Naive B cell (primary cell): ENCODE measurements at places on chromosomes 13 and 19.

GRCh38 chr19:58021541-58022282, 12.1 kb upstream of the ZSCAN1 start:
- H3K27ac ChIP-seq: peak overlapping the region; percentile 50
- H3K36me3 ChIP-seq: no peaks in the 10 kb centered on the region
- H3K4me3 ChIP-seq: no peak overlapping the region
- peaks cover 6% of the 10 kb centered on the region for H3K27me3 ChIP-seq
- H3K4me1 ChIP-seq: peaks cover 10% of the 10 kb centered on the region

- H3K27me3 ChIP-seq: no peaks in the 10 kb centered on the region
- DNase-seq: no peak
- H3K36me3 ChIP-seq: no peaks in the 10 kb centered on the region
- H3K4me3 ChIP-seq: no peak overlapping the region
- peaks cover 11% of the 10 kb centered on the region for H3K4me1 ChIP-seq
These were observed 337.7 kb downstream of the KCNRG start for GRCh38 chr13:50352720-50353480.

- H3K4me3 ChIP-seq: no peak overlapping the region
- H3K27ac ChIP-seq: no peak overlapping the region
- H3K4me1 ChIP-seq: no peaks in the 10 kb centered on the region
These were observed 385.4 kb upstream of the SLC10A2 start for GRCh38 chr13:103451656-103452055.

DNA sequence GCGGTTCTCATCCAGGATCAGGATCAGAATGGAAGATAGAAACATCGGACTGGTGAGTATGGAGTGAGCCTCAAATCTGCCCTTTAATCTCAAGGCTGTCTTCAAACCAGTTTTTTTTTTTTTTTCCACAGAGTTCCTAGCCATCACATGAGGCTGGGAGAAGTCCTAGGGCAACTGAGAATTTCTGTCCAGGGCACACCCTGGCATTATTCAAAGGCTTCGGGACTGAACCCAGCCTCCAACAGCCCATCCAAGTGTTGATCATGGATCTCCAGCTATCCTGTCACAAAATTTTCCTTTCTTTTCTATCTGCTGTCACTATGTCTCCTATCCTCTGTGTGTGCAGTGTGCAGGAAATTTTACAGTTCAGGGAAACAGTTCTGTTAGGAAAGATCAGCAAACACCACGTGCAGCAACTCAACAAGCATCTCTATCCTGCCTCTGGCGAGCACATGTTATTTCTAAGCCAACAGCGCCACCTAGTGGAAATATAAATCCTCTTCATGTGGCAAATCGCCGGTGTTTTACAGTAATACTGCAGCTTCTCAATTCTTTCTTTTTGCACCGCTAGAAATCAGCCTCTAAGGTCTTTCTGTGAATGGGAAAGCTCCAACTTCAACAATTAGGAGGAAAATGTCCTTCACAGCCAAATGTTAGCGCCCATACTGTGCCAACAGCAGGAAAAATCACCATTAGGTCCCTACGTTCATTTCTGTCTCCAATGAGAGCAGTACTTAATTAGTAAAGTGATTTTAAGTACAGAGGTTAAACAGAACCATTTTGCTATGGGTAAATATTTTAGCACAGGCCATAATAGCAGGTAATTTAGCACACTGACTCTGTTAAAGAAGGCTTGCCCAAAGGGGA, 21.4 kb upstream of the ZNF181 start:
- H3K4me3 ChIP-seq: no peak overlapping the region
- H3K27ac ChIP-seq: peak overlapping the region; percentile 13
- H3K36me3 ChIP-seq: peaks cover 4% of the 10 kb centered on the region
- DNase-seq: peak; percentile 63
- H3K4me1 ChIP-seq: peaks cover 4% of the 10 kb centered on the region

- H3K4me1 ChIP-seq: peaks cover 62% of the 10 kb centered on the region
- H3K4me3 ChIP-seq: peak overlapping the region; percentile 88
- no peak for DNase-seq
These were observed 1.5 kb downstream of the PLEKHF1 start for GRCh38 chr19:29666578-29667386.

DNA sequence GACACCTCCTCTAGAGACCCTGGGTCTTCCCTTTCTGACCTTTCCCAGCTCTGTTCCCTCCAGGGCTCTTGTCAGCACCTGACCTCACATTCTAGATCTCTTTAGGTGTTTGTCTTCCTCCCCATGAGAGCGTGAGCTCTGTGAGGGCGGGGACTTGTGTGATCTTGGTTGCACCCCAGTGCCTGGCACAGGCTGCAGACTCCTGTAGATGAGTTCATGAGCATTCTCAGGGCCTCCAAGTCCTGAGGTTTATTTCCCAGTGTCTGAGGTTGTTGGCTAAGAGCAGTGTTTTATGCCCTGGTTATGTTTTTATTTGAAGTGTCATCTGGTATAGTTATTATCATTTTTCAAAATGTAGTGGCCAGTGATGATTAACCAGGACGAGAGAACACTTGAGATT, 596 bp downstream of the CEACAM4 start:
- peaks cover 8% of the 10 kb centered on the region for H3K36me3 ChIP-seq
- H3K4me1 ChIP-seq: no peaks in the 10 kb centered on the region
- H3K27me3 ChIP-seq: peaks cover 17% of the 10 kb centered on the region
- DNase-seq: no peak
- H3K4me3 ChIP-seq: no peak overlapping the region

DNA sequence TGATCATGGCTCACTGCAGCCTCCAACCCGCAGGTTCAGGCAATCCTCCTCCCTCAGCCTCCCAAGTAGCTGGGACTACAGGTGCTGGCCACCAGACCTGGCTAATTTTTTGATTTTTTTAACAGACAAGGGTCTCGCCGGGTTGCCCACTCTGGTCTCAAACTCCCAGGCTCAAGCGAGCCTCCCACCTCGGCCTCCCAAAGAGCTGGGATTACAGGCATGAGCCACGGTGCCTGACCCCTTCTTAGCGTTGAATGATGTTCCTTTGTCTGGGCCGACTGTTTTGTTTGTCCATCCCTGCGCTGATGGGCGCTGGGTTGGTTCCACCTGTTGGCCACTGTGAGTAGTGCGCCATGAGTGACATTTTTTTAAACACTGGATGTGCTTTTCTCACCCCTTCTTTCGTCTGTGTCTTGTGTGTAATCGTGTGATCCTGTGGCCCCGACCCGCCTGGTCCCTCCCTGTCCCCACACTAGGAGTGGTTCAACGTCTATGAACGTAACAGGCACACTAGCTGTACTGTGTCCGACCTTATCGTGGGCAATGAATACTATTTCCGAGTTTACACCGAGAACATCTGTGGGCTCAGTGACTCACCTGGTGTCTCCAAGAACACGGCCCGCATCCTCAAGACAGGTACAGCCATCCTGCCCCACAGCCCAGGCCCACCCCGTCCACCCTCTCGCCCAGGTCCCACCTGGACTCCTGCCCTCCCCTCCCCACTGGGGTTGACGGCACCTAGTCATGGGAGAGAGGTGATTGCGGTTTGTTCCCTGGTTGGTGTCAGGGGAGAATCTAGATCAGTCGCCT, 15.0 kb upstream of the EMC10 start:
- peaks cover 8% of the 10 kb centered on the region for H3K36me3 ChIP-seq
- peaks cover 18% of the 10 kb centered on the region for H3K4me1 ChIP-seq
- no peaks in the 10 kb centered on the region for H3K27me3 ChIP-seq
- peak overlapping the region; percentile 90 for H3K27ac ChIP-seq
- peak; percentile 66 for DNase-seq

GRCh38 chr19:19372656-19373416, 32.6 kb upstream of the GATAD2A start:
- peaks cover 16% of the 10 kb centered on the region for H3K4me1 ChIP-seq
- H3K36me3 ChIP-seq: no peaks in the 10 kb centered on the region
- peak overlapping the region; percentile 94 for H3K27ac ChIP-seq
- peak; percentile 32 for DNase-seq
- no peak overlapping the region for H3K4me3 ChIP-seq

- H3K36me3 ChIP-seq: no peaks in the 10 kb centered on the region
- H3K27ac ChIP-seq: no peak overlapping the region
- H3K4me1 ChIP-seq: peaks cover 58% of the 10 kb centered on the region
- H3K4me3 ChIP-seq: peak overlapping the region; percentile 57
- DNase-seq: no peak
These were observed 83.8 kb upstream of the TM9SF2 start for GRCh38 chr13:99417201-99418102.

DNA sequence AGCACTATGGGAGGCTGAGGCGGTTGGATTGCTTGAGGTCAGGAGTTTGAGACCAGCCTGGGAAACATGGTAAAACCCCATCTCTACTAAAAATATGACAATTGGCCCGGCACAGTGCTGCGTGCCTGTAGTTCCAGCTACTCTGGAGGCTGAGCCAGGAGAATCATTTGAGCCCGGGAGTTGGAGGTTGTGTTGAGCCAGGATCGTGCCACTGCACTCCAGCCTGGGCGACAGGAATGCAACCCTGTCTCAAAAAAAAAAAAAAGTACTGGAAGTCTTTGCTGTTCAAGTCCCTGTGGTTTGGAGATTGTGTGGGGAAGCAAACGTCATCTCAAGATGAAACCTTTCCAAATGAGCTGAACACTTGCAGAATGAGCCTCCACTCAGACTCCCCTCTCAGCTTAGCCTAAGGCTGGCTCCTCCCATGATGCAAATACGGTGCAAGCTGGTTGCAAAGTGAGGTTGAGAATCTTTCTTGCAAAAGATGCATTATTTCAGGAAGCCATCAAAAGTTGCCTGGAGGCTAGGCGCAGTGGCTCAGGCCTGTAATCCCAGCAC, 46.2 kb downstream of the MYO9B start:
- H3K4me1 ChIP-seq: peaks cover 27% of the 10 kb centered on the region
- DNase-seq: no peak
- H3K36me3 ChIP-seq: no peaks in the 10 kb centered on the region
- H3K27me3 ChIP-seq: no peaks in the 10 kb centered on the region
- no peak overlapping the region for H3K4me3 ChIP-seq

- DNase-seq: no peak
- H3K27me3 ChIP-seq: no peaks in the 10 kb centered on the region
- no peaks in the 10 kb centered on the region for H3K36me3 ChIP-seq
- no peaks in the 10 kb centered on the region for H3K4me1 ChIP-seq
These were observed 367.9 kb downstream of the LIG4 start for GRCh38 chr13:107847406-107847805.

DNA sequence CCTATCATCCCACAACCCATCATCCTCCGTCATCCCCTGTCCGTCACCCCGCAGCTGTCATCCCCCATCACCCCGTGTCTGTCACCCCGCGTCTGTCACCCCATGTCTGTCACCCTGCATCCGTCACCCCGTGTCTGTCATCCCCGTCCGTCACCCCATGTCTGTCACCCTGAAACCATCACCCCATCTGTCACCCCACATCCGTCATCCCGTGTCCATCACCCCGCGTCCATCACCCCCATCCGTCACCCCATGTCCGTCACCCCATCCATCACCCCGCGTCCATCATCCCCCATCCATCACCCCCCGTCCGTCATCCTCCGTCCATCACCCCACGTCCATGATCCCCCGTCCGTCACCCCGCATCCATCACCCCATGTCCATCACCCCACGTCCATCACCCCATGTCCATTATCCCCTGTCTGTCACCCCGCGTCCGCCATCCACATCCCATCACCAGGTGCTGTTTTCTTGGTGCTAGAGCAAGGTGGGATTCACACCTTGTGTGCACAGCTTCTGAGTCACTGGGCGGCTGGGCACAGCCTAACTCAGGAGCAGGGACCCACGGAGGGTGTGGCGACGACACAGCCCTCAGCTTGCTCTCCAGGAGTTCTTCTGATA, 24.2 kb downstream of the RASA3 start:
- no peak overlapping the region for H3K27ac ChIP-seq
- H3K36me3 ChIP-seq: no peaks in the 10 kb centered on the region
- peak overlapping the region; percentile 77 for H3K4me3 ChIP-seq

- H3K4me3 ChIP-seq: no peak overlapping the region
- no peak overlapping the region for H3K27ac ChIP-seq
- no peaks in the 10 kb centered on the region for H3K4me1 ChIP-seq
- DNase-seq: no peak
These were observed 36.7 kb upstream of the CD177 start for GRCh38 chr19:43316591-43317319.

GRCh38 chr19:38095411-38096308, 128.4 kb downstream of the DPF1 start:
- peaks cover 22% of the 10 kb centered on the region for H3K4me1 ChIP-seq
- H3K27ac ChIP-seq: peak overlapping the region; percentile 82
- H3K27me3 ChIP-seq: no peaks in the 10 kb centered on the region
- peaks cover 16% of the 10 kb centered on the region for H3K36me3 ChIP-seq

- no peak overlapping the region for H3K27ac ChIP-seq
- no peak overlapping the region for H3K4me3 ChIP-seq
- peaks cover 24% of the 10 kb centered on the region for H3K27me3 ChIP-seq
- no peak for DNase-seq
- no peaks in the 10 kb centered on the region for H3K36me3 ChIP-seq
- H3K4me1 ChIP-seq: peaks cover 3% of the 10 kb centered on the region
These were observed 9.2 kb upstream of the KANK3 start for GRCh38 chr19:8352134-8352827.

DNA sequence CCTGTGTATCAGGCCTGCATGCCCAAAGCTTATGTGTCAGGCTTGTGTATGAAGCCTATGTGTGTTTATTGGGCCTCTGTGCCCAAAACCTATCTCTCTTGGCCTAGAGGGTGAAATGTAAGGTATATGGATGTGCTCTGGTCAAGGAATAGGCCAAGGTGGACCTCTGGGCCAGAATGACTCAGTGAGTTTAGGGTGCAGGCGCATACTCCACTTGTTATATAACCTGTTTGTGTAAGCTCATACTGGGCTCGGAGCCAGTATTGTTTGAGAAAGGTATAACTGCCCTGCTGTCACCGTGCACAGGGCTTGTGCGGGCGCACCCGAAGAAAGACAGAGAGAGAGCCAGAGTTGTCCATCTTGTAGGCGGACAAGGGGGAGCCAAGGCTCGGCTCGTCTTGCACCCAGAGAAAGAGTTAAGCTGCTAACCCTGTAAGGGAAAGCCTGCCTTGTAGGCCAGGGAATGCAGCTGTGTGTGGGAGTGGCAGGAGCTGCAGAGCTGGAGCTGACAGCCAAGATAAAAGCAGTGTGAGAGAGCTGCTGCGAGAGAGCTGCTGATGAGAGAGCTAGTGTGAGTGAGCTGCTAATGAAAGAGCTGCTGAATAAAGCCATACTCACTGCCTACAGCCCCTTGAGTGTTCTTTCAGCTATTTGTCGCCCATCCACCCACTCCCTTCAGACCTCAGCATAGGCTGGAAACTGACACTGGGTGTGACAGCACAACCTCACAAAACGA, 43.4 kb upstream of the N4BP2L1 start:
- no peaks in the 10 kb centered on the region for H3K36me3 ChIP-seq
- no peak for DNase-seq
- H3K27ac ChIP-seq: no peak overlapping the region
- no peak overlapping the region for H3K4me3 ChIP-seq

GRCh38 chr13:58376349-58376748, 744.8 kb downstream of the PCDH17 start:
- H3K4me1 ChIP-seq: no peaks in the 10 kb centered on the region
- no peak for DNase-seq
- H3K27me3 ChIP-seq: no peaks in the 10 kb centered on the region
- H3K4me3 ChIP-seq: no peak overlapping the region
- H3K27ac ChIP-seq: no peak overlapping the region
- no peaks in the 10 kb centered on the region for H3K36me3 ChIP-seq

- no peaks in the 10 kb centered on the region for H3K36me3 ChIP-seq
- H3K27ac ChIP-seq: no peak overlapping the region
- H3K4me1 ChIP-seq: no peaks in the 10 kb centered on the region
- H3K27me3 ChIP-seq: peaks cover 7% of the 10 kb centered on the region
- no peak overlapping the region for H3K4me3 ChIP-seq
These were observed 1.3 kb upstream of the C1QTNF9 start for GRCh38 chr13:24308068-24308445.

GRCh38 chr13:103104340-103104739, 38.1 kb upstream of the SLC10A2 start:
- no peaks in the 10 kb centered on the region for H3K36me3 ChIP-seq
- H3K27me3 ChIP-seq: no peaks in the 10 kb centered on the region
- DNase-seq: no peak
- no peak overlapping the region for H3K27ac ChIP-seq

- no peak for DNase-seq
- no peak overlapping the region for H3K27ac ChIP-seq
- peaks cover 3% of the 10 kb centered on the region for H3K27me3 ChIP-seq
- no peaks in the 10 kb centered on the region for H3K4me1 ChIP-seq
- no peak overlapping the region for H3K4me3 ChIP-seq
These were observed 78.8 kb downstream of the MZT1 start for GRCh38 chr13:72648513-72649065.
